T-helper 22 cell (primary cell): ENCODE measurements at places on chromosomes 3 and 15.

DNA sequence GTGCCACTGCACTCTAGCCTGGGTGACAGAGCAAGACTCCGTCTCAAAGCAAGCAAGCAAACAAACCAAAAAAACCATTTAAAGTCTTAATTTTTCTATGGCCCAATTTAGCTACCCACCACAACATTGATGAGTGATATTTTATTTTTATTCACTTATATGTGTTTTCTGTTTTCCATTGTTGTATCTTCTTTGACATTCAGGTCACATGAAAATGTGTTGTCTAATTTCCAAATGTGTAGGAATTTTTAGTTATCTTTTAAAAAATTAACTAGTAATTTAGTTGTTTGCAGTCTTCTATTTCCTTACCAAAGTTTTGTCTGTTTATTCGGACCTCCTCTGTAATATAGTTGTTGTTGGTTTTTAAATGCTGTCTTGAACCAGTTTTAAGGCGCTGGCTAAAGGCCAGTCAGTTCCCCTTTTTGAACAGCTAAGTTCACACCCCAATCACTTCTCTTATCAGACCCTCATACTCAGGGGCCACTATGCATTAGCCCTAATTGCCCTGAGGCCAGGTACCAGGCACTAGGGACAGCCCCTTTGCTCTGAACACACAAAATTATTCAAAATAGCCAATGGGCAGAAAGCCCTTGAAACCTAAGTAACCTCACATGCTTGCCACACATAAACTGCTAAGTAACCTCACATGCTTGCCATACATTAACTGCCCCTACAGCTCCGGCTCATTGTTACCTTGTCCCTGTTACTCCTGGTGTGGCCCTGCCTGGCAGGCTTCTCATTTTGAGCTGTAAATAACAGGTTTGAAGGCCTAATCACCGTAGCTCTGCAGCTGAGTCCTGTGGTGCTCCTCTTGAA is 4.3 kb upstream of the CCR4 start:
- no peak for DNase-seq

DNA sequence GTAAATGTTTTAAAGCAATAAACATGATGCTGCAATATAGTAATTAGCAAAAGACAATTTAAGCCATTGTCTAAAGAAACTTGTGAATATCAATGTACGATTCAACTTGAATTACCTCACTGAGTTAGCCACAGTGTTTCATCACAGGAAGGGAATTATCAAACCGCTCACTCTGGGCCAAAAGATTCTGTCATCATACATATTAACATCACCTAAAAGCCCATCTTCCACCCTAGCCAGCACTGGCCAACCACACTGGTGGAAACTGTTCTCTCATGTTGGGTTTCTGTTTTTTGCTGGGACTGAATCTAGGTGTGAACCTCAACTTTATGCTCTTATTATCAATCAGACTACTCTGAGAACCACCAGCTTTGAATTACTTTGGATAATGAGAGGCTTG is 497.7 kb upstream of the THBS1 start:
- no peak for DNase-seq

DNA sequence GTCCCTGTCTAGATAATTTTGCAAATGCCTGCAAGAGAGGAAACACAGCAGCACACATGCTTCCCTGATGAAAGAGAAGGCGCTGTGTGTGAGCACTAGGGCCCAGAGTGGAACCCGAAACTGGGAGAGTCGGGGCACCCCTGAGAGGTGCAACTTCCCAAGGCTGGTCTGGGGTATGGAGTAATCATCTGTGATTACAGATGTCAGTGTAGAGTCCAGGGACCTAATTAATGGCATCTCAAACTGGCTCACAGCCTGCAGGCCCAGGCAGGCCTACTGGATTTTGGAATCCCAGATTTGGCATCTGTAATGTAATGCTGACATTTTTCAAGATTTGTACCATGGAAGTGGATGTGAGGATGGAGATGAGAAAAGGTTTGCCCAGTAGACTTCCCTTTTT is 29.4 kb downstream of the PGPEP1L start:
- no peak for DNase-seq

DNA sequence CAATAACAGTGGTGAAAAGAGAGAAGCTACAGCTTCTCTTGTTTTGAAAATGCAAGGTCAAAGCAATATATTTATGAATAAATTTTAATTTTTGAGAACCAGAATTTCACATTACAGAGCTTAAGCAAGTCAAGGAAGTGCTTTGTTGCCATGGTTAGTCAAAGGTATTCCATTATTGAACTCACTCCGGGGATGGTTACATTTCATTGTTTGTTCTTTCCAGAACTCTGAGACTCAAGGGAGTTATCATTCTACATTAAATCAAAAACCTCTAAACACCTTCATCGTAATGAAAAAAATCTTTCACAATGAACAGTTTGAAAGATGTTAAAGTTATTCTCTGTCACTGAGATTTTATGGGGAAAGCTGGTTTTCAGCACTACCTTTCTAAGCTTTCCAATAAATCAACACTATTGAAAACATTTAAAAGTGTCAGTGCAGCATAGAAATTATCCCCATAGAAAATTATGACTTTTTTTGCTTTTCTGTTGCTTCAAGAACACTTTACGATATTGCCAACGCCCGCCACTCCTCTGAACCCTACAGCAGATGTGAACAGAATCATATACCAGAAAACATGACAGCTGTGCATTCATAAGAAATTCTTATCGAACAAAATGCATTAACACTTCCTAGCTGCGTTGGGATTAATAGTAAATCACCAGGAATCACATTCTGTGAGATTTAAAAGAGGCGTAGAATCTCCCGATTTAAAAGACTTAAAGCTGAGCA is 83.0 kb downstream of the OTOL1 start:
- DNase-seq: no peak

DNA sequence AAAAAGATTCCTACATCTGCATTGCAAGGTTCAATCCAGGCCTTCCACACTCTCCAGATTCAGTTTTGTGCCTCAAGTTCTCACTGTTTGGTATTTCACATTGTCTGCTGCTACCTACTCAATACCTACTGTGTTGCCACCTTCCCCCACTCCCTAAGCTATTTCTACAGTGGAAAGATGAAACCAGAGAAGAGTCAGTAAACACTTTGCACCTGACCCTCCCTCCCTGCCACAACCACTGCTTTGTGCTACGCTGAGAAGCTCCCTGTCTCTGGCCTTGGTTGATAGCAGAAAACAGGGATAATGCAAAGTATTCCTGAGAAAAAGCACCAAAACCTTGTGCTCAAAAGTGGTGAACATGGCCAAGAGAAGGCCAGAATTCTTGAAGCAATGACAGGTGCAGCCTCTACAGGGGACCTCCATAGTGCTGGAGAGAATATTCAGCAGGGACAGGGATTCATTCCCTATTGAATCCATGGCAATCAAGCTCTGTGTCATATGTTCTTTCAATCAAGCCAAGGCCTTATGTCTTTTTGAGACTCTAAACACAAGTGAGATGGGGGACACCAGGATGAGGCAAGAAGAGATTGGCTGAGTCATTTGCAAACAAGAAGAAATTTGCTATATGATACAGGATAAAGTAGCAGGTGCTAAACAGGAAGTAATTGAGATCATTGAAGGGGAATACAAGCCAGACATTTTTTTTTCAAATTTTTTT is 83.5 kb upstream of the LIPC start:
- DNase-seq: no peak

GRCh38 chr3:163878396-163878795 is 1199.9 kb downstream of the SI start:
- no peak for DNase-seq

DNA sequence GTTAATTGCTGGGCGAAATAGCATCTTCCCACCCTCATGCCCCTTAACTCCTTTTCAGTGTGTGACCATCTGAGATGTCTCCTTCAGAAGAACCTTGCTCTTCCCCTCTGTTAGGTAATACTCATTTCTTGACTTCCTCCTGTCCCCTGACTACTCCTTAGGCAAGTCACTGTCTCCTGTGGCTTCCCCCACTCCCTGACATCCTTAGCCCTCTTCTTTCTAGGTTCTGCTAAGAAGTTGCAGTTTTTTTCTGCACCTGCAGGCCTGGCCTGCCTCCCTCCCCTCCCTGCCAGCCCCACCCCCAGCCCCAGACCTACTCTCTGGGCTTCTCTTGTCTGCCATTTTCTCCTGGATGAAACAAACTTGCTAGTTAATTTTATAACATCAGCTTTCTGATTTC is 15.2 kb upstream of the EID1 start:
- DNase-seq: no peak

DNA sequence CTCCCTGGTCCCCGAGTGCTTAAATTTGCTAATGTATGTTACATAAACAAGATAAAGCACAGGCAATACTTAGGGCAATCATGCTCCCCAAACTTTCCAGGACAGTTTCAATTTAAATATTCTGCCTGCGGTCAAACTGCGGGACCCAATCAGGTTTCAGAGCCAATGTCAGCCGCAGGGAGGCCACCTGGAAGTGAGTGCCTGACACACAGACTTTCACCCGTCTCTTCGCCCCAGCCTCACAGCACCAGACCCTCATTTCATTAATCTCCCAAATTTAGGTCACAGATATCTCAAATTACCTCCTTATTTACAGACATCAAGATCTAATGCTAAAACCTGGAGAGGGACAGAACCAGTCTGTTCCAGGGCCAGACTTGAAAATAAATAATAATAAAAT is 107.2 kb upstream of the ALDH1A3 start:
- DNase-seq: no peak

GRCh38 chr15:64152507-64153387 is 1.2 kb downstream of the SNX22 start:
- no peak for DNase-seq

GRCh38 chr3:8776406-8776805 is 7.0 kb upstream of the OXTR start:
- no peak for DNase-seq

DNA sequence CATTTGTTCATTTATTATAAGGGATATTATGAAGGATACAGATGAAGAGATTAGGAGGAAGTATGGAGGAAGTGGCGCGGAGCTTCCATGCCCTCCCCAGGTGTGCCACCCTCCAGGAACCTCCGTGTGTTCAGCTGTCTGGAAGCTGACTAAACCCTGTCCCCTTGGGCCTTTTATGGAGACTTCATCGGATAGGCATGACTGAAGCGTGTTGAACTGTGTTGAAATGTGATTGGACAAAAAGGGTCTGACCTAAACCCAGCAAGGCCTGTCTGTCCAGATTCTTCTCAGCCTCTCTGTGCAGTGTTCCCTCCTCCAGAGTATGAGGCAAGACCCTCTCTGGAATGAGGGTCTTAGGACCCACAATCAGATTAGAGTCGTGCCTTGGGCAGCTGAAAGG is 31.7 kb downstream of the HACD3 start:
- DNase-seq: no peak

- no peak for DNase-seq
These were observed 428 bp downstream of the LYSMD4 start for GRCh38 chr15:99732751-99733267.

- no peak for DNase-seq
These were observed 22.4 kb downstream of the BDH1 start for GRCh38 chr3:197533396-197533795.

DNA sequence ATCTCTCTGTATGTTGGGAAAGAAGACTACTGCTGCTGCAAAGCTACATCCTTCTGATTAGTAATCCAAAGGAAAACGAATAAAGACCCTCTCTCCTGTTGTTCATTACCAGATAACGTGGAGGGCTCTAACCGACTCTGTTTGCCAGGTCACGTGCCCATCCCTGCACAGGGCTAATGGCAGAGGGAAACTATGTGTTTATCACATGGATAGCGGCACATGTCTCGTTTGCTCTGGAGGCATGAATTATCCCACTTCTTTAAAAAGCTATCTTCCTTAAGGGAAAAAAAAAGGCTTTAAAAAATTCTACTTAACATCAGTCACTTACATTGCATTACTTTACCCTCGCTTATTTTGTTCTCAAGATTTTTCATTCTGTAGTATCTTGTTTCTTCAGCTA is 32.9 kb upstream of the APEH start:
- no peak for DNase-seq

- DNase-seq: no peak
These were observed 207.8 kb downstream of the NTRK3 start for GRCh38 chr15:88048755-88049154.

DNA sequence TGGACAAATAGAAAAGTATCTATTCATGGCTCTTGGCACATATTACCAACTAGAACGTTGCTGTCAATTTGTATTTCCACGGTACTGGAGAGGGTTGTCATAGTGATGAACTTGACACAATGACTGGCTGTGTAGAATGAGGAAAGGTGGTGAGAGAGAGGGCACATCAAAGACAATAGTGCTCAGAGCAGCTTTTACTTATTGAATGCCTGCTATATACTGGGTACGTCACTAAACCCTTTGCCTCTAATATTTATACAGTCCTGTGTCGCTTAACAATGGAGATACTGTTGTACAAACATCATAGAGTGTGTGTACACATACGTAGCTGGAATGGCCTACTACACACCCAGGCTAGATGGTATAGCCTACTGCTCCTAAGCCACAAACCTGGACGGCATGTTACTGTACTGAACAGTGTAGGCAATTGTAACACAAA is 8.3 kb downstream of the TMPRSS7 start:
- no peak for DNase-seq

DNA sequence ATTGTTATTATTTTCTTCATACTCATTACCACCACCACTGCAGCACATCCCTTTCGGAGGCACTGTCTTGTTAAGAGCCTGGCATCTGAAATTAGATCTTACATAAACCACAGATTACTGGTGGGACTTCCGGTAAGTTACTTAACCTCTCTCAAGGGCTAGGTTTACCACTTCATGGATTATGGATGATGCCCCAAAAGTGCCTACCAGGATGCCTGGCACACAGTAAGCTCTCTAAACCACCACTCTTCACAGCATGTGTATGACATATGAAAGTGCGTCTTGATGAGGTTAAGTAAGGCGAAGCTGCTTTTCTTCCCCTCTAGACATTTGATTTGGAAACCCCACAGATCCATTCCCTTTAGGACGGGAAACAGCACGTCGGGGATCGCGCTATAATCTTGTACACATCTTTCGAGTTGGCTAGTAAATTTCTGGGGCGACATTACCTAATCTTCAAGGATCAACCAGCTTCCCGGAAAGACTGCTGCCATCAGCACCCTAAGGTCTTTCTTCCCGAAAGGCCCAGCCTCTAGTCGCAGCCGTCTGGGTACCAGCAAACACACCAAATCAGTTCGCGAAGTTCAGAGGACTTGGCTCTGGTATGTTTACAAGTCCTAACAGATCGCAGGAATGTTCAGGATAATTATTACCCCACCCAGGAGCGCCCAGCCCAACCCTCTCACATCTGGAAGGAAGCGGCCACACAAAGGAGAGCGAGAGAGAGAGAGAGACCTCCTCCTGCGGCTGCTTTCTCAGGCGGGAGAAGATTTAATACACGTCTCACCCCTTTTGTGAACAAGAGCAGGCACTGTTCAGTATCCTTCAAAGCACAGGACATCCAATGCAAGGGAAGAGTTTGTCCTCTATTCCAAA is 155.1 kb upstream of the FRMD4B start:
- DNase-seq: no peak

- no peak for DNase-seq
These were observed 64.8 kb upstream of the ABHD2 start for GRCh38 chr15:89023311-89023961.

DNA sequence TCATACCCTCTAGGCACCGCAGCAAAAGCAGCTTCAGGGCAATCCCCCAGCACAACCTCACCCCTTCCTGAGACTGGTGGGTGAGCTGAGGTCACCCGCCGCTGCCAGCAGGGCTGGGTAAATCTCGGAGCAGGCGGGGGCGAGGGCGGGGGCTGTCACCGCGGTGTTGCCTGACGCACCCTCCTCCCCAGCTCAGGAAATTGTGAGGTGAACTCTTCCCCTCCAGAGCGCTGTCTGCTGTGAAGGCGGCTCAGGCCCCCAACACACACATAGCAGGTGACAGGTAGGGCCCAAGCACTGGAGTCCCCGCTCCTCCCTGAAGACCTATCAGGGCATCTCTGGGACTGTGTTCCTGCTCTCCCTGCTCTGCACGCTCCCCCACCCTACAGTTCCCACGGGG is 30.2 kb upstream of the FURIN start:
- peak; percentile 82 for DNase-seq
